ENCODE measurements at places on chromosomes 5 and 9.

GRCh38 chr9:101849102-101849707 is 110.8 kb upstream of the GRIN3A start:
- no peak for DNase-seq

DNA sequence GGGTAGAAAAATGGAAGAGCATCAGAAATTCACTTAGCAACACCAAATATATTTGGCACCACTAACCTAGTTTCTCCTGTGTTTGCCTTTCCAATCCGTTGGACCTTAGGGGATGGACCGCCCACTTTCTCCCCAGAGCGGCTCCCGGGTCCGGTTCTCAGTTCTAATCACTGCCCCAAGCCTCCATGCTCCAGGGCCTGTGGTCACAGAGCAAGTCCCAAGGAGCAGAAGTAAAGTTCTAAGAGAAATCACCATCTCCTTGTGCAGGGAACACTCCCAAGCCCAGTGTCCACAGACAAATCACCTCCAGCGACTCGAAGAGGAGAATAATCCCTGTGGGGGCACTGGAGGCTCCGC is 728 bp upstream of the SLC1A1 start:
- DNase-seq = no peak

DNA sequence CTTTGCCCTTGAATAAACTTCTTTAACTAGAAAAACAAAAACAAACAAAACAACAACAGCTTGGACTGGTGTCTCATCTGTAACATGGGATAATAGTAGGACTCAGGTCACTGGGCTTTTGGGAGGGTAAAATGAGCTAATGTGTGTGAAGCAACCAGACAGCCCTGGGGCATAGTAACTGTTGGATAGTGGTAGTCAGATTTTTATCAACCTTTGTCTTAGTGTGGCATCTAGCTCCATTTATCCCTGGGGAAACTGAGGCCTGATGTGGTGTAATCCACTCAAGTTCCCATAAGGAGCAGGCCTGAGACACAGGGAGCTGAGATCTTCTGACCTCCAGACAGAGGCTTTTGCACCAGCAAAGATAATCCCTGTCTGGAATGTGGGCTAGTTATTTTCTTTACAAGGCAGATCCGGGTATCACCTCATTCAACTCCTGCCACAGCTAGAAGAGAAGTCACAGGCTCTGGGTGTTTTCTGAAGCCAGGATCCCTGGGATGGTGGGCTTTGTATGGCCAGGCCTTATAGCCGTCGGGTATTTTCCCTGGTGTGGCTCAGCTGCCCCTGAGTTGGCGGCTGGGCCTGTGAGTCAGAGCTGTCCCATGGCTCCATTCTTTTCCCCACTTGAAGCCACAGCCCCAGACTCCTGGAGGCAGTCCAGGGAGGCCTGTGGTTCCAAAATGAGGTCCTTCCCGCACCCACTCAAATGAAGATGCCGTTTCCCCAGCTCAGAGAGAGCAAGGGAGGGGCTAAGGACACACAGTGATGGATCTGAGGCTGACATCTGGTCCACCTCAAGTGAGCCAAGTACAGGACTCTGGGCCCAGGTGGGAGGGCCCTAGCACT is 26.1 kb upstream of the CSF1R start:
- no peak for DNase-seq

- no peak for DNase-seq
Measured at GRCh38 chr5:151105561-151105960, 24.7 kb upstream of the TNIP1 start.

- DNase-seq = no peak
Measured at GRCh38 chr9:29974197-29974596, 2400.9 kb upstream of the C9orf72 start.

DNA sequence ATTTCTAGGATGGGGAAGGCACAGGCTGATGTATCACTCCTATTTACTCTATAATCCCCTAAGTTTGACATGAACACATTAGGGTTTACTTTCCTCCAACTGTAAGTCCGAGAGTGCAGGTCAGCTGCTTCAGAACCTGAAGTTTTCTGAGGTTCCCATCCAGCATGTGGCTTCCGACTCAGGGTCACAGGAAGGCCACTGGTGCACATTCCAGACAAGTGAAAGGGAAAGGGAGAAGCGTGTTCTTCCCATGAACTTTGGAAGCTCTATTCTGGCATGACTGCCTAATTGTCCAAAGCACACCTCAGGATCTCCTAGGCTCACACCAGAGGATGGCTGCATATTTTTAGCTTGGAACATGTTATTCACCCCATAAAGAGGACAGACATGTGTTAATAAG is 602.6 kb downstream of the SEMA5A start:
- DNase-seq = no peak

DNA sequence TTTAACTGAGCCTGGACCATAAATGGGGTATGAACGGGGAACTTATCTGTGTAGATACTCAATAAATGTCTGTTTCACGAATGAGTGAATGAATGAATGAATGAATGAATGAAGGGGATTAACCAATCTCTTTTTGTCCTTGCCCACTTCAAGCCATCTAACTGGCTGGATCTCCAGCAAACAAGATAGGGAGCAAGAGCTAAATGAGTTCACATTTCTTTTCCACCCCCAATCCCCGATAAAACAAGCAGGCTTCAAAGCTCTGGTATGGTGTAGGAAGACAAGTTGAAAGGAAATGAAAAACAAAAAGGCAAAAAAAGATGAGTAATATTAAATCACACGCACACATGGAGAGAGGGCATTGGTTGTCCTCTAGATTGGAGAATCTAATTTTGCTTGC is 84.0 kb downstream of the CMYA5 start:
- no peak for DNase-seq

DNA sequence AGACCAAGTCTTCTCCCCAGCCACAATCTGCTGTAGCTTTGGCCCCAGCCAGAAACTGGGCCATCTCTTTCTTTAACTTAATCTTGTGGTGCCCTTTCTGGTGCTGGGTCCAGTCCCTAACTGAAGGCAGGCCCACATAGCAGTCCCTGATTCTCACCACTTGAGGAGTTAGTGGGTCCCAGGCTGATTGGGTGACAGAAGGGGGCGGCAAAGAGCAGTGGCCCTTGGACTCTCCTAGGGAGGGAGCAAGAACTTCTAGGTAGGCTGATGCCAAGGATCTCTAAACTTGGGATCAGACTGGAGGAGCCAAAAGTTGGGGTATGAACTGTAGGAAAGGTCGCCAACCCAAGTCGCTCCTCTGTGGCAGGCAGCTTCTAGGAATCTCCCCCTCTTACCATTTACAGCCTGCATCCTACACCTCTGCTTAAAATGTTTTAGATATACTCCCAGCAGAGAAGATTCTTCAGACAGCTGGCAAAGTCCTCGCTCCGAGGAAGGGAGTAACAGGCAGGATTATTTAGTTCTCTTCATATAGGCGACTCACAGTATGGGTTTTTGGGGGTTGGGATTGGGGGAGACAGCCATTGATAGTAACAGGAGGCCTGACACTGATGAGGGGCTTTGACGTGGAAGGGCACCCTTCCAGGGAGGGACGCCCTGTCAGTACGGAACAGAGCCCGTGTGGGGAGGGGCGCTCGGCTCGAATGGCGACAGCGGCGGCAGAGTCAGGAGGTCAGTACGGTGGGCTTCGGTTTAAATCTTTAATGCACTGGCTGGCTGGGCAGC is 2.0 kb upstream of the CCL27 start:
- DNase-seq = peak; percentile 80
